ENCODE measurements at places on chromosomes 5 and 9. TPM values are rescaled to one million over a fixed set of nuclear protein-coding genes. Genes with fewer than 3 reads are reported as not detected.
A peak's percentile ranks its signal among the peaks of the same experiment; 100 is the strongest.

BHMT2 gene
- total RNA-seq: 2.9 TPM

GRCh38 chr9:28624771-28625170 is 1051.5 kb upstream of the C9orf72 start:
- H3K4me1 ChIP-seq: no peaks in the 10 kb centered on the region
- H3K4me3 ChIP-seq: no peak overlapping the region
- no peaks in the 10 kb centered on the region for H3K36me3 ChIP-seq
- no peak for DNase-seq
- no peaks in the 10 kb centered on the region for H3K27me3 ChIP-seq
- no peak overlapping the region for H3K27ac ChIP-seq

GRCh38 chr9:98658951-98659351 is 49.8 kb downstream of the GABBR2 start:
- H3K4me1 ChIP-seq: peaks cover 3% of the 10 kb centered on the region
- no peak overlapping the region for H3K4me3 ChIP-seq
- H3K27ac ChIP-seq: no peak overlapping the region
- DNase-seq: no peak
- H3K27me3 ChIP-seq: no peaks in the 10 kb centered on the region

- no peaks in the 10 kb centered on the region for H3K27me3 ChIP-seq
- H3K4me1 ChIP-seq: no peaks in the 10 kb centered on the region
- no peak overlapping the region for H3K4me3 ChIP-seq
- no peaks in the 10 kb centered on the region for H3K36me3 ChIP-seq
- no peak for DNase-seq
- peak overlapping the region; percentile 51 for H3K27ac ChIP-seq
Observed at GRCh38 chr5:176996780-176997179, 9.8 kb downstream of the UIMC1 start.

- H3K27ac ChIP-seq: peak overlapping the region; percentile 79
- peaks cover 19% of the 10 kb centered on the region for H3K4me1 ChIP-seq
- DNase-seq: no peak
Observed at GRCh38 chr9:137606005-137606621, 627 bp downstream of the ARRDC1 start.

Measured in ascending aorta (tissue), 2 donors.